Lower lobe of right lung (tissue), 2 donors: ENCODE measurements at places on chromosomes 2 and 18. TPM values are rescaled to one million over a fixed set of nuclear protein-coding genes. Genes with fewer than 3 reads are reported as not detected.
A peak's percentile ranks its signal among the peaks of the same experiment; 100 is the strongest.

DNA sequence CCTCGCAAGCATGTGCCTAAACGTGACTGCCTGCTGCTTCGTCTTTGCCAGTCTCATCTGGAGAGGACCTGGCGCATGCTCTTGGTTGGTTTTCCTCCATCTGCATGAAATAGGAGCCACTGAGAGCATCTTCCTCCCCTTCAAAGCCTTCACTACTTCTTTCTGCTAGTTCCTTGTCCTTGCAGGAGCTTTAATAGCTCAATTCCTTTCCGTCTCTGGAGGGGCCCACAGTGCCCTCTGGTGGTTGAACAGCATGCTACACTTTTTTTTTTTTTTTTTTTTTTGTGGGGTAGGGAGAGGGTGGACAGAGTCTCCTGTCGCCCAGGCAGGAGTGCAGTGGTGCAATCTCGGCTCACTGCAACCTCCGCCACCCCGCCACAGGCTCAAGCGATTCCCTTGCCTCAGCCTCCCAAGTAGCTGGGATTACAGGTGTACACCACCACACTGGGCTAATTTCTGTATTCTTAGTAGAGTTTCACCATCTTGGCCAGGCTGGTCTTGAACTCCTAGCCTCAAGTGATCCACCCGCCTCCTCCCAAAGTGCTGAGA, 59.6 kb downstream of the SP110 start:
- peak; percentile 58 for DNase-seq

DNA sequence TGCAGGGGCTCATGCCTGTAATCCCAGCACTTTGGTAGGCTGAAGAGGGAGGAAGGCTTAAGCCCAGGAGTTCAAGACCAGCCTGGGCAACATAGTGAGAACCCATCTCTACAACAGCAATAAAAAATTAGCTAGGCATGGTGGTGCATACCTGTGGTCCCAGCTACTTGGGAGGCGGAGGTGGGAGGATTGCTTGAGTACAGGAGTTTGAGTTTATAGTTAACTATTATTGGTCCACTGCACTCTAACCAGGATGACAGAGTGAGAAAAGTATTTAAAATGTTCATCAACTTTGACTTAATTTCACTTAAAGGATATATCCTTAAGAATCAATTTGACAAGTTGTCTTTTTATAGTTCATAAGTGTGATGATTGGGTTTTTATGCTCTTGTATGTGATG, 14.3 kb upstream of the GPD2 start:
- DNase-seq: no peak

DNA sequence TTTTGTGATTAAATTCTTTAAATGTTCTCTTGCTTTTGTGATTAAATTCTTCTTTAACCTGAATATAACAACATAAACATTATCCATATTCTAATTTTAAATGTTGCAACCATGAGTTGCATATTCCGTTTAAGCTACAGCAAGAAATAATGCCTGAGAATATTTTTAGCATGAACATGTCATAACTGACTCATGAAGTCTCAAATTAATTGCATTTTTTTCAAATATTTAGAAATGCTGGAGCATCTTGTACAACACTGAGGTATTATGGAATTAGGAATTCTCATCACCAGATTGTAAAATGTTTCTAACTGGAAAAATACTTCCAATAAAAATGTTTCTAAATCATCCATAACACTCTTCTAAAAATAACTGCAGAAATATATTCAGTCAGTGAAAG, 14.7 kb downstream of the ROCK2 start:
- DNase-seq: no peak

DNA sequence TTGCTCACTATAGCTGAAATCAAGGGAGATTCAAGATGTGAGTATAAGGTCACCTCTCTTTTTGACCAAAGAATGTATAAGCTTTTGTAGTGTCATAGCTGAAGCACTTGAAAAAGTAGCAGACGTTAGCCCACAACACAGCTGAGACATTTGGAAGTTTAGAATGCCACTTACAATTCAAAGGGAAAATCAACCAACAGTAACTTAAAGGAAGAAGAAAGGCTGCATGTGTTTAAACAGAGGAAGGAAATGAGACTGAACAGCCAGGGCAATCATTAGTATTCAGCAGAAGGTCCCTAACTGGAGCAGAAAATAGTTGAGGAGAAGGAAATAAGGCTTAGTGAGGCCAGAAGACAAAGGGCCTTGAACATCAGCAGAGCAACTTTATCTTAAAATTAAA, 23.5 kb upstream of the SCG2 start:
- no peak for DNase-seq

- no peak for DNase-seq
Observed at GRCh38 chr2:214077727-214078126, 333.1 kb upstream of the VWC2L start.

DNA sequence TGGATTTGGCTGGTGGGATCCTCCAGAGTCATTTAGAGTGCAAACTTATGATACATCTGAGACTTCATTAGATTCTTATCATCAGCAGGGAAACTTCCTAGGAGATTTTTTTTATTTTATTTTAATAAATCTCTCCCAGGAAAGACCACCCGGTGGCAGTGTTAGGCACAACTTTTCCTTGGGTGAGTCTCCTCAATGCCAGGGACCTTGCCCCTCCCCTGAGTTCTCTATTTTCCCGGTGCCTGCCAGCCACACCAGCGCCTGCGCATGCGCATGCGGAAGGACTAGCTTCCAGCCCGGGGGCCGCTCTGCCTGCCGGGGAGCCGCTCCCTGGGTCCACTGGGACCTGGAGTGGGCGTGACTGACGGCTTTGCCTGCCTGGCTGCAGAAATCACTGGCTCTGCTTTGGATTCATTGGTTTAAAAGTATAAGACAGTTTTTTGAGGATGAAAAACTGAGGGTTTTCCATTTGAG, 86.6 kb downstream of the TMEM182 start:
- peak; percentile 87 for DNase-seq

DNA sequence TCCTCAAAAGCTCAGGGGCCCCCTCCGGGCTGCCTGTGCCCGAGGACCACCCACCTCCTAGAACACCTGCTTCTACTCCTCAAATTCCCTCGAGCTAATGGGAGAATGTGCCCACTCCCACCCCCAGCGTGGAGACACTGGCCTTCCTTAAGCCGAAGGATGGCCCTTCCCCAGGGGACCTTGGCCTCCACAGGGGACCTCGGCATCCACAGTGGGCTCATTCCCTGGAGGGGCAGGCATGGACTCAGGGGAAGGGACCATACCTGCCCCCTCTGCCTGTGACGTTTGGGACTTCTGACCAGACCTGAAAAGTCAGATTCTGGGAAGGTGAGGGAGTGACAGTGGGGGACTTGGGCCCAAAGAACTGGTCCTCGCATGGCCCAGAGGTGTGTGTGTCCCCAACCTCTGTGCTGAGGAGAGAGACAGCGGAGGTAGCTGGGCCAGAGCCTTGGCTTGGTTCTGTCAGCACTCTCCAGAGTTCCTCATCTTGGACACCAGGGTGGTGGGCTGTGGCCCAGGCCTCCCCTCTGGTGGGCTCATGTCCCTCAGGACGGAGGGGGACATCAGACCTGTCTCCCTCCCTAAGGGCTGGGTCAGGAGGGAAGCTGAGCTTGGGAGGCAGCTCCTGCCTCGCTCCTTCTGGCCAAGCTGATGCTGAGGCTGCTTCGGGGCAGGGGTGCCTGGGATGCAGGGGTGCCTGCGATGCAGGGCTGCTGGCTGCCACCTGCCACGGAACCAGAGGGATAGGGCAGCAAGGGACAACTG, 240.4 kb downstream of the HAUS1 start:
- no peak for DNase-seq

- DNase-seq: no peak
Observed at GRCh38 chr2:73972846-73973245, 11.9 kb upstream of the TET3 start.

GRCh38 chr2:237354892-237355291, 59.1 kb downstream of the COL6A3 start:
- no peak for DNase-seq

DNA sequence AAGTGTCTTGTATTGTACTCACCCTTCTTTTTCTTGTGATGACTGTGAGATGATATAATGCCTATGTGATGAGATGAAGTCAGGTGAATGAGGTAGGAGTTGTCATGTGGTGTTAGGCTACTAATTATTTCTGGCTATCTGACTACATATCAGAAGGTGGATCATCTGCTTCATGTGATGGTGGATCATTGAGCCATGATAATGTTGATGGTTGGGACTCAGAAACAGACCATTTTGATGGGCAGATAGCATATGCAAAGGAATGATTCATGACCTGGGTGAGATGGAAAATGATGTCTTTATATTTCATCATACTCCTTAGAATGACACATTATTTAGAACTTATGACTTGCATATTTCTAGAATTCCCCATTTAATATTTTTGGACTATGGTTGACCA, 19.5 kb downstream of the ANKRD30B start:
- DNase-seq: no peak

GRCh38 chr18:44637210-44638033, 43.3 kb upstream of the SETBP1 start:
- DNase-seq: no peak

GRCh38 chr2:240404174-240404852, 31.1 kb upstream of the GPC1 start:
- DNase-seq: no peak

GRCh38 chr2:160427629-160428404, 65.8 kb downstream of the RBMS1 start:
- no peak for DNase-seq

DNA sequence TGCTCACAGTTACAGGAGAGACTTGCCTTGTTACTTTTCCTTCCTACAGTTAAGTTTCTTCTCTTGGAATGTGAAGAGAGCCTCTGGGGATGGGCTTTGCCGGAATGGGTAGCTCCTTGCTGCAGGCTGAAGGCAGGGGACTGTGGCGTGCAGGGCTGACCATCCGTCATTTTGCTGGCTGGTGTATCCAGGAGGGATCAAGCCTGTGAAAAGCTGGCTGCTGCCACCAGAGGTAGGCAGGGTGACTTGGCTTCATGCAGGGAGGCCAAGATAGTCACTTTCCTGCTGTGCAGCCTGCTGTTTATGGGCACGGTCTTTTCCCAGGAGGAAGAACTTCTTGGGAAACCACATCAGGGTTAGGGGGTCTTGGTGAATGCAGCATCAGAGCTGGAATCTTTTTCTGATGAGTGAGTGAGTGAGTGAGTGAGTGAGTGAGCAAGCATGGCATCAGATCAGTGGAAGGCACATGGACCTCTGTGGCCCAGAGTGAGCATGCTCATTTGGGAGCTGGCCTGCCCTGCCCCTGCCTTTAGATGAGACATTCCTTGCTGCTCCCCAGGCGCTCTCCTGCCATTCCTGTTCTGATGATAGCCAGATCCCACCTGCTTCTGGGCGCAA, 33.0 kb downstream of the FHOD3 start:
- DNase-seq: no peak

DNA sequence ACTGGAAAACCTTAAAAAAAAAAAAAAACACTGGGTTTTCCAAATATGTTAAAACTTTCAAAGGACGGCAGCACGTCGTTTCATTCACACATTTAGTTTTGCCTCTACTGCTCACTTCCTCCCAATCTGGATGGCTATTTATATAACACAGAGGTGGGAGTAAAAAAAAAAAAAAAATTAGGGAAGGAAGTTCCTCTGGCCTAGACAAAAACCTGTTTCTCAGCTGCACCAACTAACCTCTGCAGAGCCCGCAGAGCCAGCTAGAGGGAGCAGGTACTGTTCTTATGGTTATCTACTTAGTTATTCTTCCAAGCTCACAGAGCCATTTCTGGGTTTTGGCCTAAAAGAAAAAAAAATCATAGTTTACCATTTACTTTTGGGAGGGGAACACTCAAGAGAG, 28.1 kb downstream of the SLC1A4 start:
- DNase-seq: no peak

GRCh38 chr2:168993538-168993937, 37.6 kb downstream of the ABCB11 start:
- DNase-seq: no peak

DNA sequence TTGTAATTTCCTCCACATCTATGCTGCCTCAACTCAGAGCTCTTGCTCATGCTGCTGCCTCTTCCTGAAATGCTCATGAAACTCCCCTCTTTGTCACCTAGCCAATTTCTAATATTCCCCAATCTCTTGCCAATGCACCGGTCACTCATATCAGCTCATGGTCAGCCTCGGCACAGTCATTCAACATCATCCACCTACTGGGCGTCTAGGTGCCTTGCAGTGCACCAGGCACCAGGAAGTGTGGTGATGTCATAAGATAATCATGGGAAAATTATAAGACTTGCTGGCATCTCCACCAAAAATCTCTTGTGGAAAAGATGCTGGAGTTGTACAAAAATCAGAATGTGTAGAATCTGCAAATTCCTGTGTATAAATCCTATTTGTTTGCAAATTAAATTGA, 52.6 kb upstream of the RAB27B start:
- DNase-seq: no peak

- DNase-seq: no peak
Observed at GRCh38 chr2:208674919-208675318, 268.3 kb downstream of the PTH2R start.

DNA sequence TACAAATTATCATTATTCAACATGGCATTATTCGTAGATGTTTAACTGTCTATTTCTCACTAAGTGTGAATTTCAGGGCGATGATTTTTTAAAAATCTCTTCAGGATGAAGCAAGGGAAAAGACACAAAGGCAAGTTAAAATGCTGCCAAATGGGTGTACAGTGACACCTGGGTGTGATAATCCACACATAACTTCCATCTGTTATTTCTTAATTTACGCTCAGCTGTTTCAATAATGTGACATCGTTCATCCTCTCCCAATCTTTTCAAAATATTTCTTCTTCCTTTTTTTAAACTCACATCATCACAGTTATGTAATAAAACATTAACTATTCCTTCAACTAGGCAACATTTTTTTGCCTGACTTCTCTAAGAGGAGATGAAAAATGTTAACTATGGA, 10.6 kb downstream of the PDE1A start:
- no peak for DNase-seq

DNA sequence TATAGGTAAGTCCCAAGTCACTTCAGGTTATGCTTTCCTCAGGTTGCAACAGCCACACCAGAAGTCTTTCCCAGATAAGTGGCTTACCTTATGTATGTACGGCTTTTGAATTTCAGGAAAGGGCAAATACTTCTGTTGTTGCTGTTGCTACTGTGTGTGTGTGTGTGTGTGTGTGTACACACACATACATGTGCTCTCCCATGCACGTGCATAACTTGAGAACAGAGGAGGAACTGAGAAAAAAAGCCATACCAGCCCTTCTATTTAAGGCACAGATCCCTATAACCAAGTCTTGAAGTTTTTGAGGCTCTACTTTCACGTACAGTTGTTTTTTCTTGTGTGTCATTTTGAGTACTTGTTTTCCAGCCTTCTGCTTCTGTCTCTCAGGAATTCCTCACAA, 62.4 kb downstream of the WDPCP start:
- DNase-seq: no peak

The VPS54 gene
- 26.7 TPM for total RNA-seq

The UPP2 gene
- not detected for total RNA-seq

The DCDC2C gene
- total RNA-seq: not detected

The GDF7 gene
- total RNA-seq: 0.62 TPM

The ANKRD29 gene
- 56.5 TPM for total RNA-seq

The EFR3B gene
- 9.0 TPM for total RNA-seq

The CFAP221 gene
- 33.9 TPM for total RNA-seq

The FSIP2 gene
- total RNA-seq: 0.27 TPM

The DTNA gene
- 21.0 TPM for total RNA-seq

The BOLL gene
- total RNA-seq: not detected

The CAMKMT gene
- 10.5 TPM for total RNA-seq

The ASB18 gene
- not detected for total RNA-seq

The TCF23 gene
- total RNA-seq: 1.2 TPM

The LRPPRC gene
- total RNA-seq: 58.0 TPM
